ENCODE measurements at places on chromosomes 7 and 10.

GRCh38 chr10:1462994-1463633 lies 274.2 kb downstream of the ADARB2 start:
- DNase-seq, result no peak

GRCh38 chr10:1166828-1167275 lies 110.7 kb downstream of the WDR37 start:
- no peak for DNase-seq

DNA sequence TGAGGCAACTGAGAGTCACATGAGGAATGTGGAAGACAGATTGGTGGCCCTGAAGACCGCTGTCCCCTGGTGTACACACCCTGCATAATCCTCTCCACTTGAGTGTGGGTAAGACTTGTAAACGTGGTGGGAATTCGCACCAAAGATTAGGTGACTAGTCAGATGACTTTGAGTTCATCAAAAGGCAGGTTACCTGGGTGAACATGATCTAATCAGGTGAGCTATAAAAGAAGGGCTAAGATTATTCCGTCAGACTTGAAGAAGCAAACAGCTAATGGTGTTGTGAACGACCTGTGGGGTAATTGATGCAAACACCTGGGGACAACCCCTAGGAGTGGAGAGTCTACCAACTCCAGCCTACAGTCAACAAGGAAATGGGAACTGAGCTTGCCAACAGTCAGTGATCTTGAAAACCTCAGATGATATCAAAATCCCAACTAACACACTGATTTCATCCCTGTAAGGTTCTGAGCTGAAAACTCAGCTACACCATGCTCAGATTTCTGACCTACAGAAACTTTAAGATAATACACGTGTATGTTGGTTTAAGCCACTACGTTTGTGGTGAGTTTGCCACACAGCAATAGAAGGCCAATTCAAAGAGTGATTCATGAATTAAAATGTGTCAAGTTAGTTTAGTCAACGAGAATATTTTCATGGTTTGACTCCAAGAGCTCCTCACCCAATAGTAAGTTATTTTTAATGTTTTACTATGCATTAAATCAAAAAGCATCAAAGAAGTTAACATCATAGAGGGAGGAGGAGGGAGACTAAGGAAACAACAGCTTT lies 16.7 kb downstream of the PRTFDC1 start:
- DNase-seq, result no peak

DNA sequence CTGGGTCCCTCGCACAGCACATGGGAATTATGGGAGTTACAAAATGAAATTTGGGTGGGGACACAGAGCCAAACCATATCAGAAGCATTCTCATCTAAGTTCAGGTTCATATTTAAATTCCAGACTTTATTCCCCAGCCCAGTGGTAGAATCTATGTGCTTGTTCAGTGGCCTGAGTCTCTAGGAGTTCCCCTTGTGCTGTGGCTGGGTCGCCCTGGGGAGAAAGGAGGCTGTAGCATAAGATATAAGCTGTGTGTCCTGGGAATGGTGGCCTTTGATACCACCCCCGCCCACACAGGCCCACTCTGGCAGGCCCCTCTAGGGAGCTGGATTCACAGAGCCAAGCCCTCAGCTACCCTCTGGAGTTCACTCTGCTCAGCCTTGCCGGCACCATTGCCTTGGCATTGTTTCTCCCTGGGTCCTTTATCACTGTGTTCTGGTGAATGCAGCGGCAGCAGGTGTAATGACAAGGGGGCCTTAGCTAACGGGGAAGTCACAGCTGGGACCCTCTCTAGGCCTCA lies 64.2 kb downstream of the MINDY4 start:
- no peak for DNase-seq

- no peak for DNase-seq
Measured at GRCh38 chr10:51269821-51270220, 195.5 kb downstream of the PRKG1 start.

- no peak for DNase-seq
Measured at GRCh38 chr10:33719005-33719703, 384.7 kb upstream of the NRP1 start.

DNA sequence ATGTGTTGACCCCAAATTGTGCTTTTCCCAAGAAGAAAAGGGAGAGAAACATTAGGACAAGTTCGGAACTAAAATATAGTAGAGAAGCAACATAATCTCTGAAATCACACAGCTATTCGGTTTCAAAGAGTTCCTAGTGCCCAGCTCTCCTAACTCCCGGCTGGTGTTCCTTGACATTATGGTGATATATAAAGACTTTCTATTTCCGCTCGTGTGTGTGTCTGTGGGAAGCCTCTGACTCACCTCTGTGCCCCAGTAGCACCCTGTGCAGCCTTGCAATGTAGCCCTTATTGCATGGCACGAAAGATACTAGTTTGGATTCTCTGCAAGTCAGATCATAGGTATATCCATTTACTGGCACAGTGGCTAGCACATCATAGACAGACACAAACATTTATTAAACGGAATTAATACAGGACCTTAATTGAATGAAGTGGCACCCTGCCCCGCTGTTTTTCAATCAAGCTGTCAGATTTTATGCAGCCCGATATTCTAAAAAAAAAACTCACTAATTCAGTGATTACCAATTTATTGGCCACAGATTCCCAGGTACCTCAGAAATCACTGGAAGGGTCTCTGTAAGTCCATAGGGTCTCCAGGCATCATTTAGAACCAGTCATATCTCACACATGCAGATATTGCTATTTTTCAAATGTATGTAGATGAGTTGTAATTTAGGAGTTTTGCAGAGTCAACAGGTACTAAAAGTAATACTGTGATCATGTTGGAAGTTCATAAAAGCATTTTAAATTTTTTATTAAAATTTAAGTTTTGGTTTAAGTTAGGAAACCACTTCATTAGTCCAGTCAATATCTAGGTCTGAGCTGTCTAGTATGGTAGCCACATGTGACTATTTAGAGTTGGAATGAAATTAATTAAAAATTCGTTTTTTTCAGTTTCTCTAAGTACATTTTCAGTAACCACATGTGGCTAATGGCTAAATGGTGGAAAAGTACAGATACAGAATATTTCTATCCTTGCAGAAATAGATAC lies 43.3 kb downstream of the SFTPD start:
- DNase-seq, result no peak

- no peak for DNase-seq
Measured at GRCh38 chr10:63593576-63593975, 72.4 kb downstream of the REEP3 start.

DNA sequence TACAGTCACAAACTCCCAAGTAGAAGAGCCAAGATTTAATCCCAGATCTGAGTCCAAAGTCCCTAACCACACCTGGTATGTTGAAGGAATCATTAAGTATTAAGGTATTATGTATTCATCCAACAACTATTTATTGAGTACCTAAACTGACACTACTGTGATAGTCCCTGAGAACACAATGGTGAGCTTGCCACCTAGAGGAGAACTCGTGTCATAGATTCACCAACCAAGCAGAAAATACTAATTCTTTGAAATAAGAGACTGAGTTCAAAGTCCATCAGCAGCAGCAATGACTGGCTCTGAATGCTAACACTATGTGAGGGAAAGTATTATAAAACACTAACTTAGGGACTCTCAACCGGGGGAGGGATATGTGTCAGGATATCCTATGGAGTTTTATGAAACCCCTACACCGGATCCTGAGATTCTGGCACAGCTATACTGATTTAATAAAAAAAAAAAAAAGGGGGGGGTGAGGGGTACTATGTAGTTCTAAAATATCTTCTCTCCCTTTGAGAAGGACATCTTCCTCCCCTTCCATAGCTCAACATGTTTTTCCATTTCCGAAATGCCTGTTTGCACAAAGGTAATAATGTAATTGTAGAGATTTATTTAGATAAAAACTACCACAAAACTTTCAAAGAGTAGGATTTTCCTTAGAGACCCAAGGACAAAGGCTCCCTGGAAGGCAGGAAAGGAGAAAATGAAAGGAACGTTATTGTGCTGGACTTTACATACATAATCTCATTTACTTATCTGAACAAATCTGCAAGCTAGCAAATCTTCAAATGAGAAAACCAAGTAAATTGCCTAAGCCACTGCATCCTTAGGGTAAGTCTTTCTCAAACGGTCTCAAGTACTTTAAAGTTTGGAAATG lies 1.6 kb downstream of the NCOA4 start:
- DNase-seq, result no peak

GRCh38 chr7:107659666-107660065 lies 962 bp upstream of the SLC26A4 start:
- DNase-seq, result no peak

DNA sequence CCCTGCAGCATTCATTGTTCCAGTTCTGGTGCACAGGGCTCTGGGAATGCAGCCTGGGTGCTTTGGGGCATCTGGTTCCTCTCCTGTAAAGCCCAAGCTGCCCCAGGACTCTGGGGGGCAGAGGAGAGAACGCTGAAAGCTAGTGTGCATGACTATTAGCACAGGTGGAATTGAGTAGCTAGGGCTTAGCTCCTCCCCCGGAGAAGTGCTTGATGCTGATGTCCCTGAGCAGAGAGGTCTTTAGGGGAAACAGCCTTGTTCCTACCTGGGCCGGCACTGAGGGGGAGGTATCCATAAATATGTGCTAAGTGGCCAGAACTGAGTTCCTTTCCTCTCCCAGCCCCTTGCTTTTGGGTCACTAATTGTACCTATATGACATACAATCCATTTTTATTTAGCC lies 3.9 kb downstream of the ADCY1 start:
- DNase-seq, result no peak
